ENCODE measurements at places on chromosomes 1 and 21.

- no peak for DNase-seq
These were observed 28.4 kb downstream of the NBPF6 start for GRCh38 chr1:108478429-108479015.

DNA sequence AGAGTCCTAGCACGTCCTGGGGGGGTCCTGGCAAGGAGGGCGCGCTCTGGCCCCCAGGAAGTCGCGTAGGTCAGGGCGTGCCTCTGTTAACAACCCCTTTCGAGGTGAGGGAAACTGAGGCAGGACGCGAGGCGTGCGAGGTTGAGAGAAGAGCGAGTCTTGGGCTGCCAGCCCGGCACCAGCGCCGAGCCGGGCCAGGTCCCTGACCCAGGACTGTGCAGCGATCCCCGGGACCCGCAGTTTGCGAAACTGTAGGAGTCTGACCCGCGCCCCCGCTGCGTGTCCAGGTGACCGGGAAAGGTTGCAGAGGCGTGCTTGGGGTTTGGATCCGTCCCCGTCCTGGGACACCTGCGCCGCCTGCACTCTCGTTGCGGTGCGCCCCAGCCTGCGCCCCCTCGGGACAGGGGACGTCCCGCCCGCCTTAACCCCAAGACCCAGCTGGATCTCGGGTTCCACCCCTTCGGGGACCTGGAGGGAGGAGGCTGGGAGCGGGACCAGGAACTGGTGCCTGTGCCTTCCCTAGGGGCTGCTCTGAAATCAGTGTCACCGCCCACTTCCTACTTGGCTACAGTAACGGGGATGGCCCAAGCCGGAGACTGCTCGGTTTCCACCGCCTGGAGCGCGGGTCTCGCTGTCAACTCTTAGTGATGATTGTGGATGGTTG, 493 bp downstream of the DISC1 start:
- DNase-seq = no peak

GRCh38 chr1:24364975-24365678, 46.0 kb downstream of the GRHL3 start:
- no peak for DNase-seq

GRCh38 chr1:211613108-211613947, 34.4 kb upstream of the SLC30A1 start:
- no peak for DNase-seq

DNA sequence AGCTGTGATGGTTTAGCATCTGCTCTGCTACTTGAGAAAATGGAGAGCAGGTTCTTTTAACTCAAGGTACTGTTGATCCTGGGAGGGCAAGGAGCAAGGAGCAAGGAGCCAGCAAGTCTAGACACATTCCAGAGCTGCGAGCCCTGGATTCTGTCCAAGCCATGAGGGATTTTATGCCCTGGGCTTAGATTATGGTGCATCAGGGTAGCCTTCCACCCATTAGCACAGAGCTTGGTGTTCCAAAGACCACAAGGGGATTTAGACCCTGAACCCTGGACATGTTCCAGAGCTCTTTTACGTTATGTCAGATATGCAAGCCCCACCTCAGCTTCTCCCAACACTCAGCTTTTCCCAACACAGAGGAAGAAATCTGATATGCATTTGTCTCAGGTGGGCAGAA, 2.0 kb upstream of the OR14I1 start:
- no peak for DNase-seq

GRCh38 chr1:66354311-66355201, 179.4 kb upstream of the SGIP1 start:
- DNase-seq = no peak

DNA sequence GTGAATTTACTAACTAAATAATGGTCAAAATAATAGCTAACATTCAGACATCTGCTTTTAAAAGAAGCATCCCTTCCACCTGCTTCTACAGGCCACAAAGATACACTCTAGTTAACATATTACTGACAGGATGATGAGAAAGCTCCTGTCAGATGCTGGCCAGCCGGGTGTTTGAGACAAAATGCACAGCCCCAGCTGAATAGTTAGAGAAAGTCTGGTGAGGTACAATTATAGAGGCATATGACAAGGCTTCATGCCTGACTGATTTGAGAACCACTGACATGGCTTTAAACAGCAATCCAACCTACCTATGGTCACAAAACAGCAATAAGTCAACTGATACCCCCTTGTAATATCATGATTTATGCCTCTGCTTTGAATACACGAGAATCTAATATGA, 137.0 kb downstream of the DENND1B start:
- DNase-seq = no peak

DNA sequence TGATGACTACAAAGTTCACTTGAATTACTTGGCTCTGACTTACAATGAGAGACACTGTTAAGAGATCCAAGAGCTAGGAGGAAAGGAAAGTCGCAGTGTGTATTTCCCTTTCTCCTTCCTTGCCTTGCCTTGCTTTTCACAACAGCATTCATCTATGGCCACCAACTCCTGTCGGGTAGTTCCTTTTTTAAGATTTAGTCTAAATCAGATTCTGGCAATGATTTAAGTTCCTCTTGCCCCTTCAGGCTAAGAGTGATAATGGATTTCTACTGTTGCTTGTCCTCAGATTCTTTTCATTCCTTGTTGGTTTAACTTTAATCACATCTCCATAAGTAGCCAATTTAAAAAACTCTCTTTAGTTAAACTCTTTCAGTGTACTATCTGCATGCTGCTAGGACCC, 91.9 kb downstream of the GTF2B start:
- DNase-seq = no peak

- DNase-seq = no peak
These were observed 786.6 kb downstream of the ADGRL2 start for GRCh38 chr1:82587371-82587770.

DNA sequence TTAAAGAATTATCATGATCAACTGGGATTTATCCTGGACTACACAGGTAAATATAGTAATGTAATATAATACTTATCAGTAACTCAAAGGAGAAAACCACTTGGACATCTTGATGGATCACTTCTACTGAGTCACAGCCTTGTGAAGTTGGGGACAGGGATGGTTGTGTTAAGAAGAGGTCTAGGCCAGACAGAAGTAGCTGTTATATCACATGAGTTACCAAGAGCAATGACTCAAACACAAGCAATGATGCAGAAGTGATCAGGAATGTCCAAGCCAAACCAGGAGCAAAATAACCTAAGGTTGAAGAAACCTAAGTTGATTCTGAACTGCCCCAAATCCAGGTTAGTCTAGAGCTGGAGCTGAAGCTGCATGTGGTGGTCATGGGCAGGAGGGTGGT, 424.5 kb upstream of the DAB1 start:
- no peak for DNase-seq

DNA sequence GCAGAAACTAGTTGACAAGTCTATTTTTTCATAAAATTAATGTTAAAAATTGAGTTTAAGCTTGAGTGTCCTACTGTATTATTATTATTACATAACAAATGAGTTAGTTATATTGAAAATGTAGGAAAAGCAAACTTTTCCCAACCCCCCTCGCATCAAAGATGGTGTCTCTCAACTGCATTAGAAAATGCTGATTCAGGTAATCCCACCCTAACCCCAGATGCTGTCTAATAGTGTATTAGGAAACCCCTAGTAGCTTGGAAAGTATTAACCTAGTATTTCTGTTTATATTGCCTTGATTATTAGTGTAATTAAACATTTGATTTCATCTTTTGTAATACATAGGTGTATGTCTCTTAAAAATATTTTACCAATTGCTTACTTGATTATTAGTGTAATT, 1120.3 kb downstream of the MRPL39 start:
- no peak for DNase-seq

- no peak for DNase-seq
These were observed 104.5 kb upstream of the PDE4B start for GRCh38 chr1:65688215-65688566.

DNA sequence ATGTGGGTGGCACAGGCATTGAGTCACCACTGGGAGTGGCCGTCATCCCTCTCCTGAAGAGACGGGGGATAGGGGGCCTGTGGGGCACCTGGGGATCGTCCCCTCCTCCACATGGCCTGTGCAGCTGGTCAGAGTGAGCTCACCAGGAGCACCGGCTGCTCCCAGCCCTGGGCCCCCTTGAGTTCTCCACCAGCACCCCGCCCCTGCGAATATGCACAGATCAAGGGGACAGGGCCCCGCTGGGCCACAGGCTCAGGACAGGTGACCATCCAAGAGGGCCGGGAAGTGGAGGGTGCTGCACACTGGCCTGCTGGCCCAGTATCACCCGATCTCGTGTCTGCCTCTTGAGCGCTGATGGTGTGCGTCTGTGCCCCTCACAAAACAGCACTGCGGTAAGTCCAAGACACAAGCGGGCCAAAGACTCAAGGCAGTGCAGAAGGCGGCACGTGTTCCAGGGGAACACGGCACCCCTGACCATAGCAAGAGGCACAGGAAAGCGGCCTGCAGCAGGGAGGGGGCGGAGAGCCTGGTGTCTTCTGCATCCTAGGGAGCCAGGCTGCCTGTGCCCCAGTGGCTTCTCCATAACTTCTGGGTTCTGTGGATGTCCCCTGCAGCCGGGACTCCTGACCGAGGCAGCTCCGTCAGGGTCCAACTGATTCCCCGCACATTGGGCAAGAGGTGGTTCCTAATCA, 18.1 kb upstream of the TSPEAR start:
- DNase-seq = no peak

DNA sequence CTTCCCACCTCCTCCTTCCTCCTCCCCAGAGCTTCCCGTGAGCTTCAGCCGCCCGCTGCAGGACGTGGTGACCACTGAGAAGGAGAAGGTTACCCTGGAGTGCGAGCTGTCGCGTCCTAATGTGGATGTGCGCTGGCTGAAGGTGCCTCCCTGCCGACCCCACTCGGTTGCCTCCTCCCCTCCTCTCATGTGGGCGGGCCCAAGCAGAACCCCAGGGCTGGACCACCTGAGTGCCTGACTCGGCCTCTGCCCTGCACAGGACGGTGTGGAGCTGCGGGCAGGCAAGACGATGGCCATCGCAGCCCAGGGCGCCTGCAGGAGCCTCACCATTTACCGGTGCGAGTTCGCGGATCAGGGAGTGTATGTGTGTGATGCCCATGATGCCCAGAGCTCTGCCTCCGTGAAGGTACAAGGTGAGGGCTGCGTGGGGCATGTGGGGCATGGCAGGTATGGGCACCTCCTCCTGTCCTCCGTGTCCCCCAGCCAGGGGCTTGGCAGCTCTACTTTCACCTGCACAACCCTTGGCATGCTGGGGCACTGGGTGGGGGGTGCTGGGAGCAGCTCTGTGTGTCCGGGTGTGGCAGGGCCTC, 69.2 kb downstream of the OBSCN start:
- no peak for DNase-seq

DNA sequence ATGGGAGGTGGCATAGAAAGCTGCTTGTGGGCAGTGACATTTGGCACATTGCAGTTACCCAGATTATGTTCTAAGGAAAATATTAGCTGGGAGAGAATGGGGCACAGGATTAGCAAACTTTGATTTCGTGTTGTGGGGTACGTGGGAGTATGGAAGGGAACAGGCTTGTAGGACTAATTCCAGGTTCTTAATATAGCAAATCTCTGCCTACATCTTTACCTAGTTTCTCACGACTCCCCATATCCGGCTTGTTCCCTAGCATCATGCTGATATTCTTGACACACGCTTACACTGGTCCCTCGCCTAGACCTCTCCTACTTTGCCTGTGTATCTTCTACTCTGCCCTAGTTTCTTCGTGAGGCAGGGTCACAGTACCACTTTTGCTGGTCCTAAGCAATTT, 293.9 kb upstream of the PLXNA2 start:
- DNase-seq = no peak

DNA sequence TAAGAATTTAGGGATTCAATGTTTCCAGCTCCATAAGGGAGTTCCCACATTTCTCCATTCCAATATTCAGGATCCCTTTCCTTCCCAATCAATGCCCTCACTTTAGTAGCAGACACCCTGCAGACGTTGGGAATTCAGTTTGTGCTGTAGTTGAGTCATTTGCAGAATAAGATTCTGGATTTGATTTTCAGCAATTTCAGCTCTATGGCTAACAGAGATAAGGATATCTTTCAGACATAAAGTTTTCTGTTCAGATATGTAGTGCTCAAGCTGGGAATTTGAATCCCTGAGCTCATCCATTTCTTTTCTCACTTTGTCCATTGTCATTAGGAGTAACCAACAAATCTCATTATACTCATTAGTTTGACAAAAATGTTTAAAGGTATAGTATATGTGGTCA, 13.1 kb downstream of the MPZL1 start:
- DNase-seq = no peak

GRCh38 chr1:3868464-3869006, 11.3 kb downstream of the DFFB start:
- no peak for DNase-seq
